ENCODE measurements at places on chromosomes 3 and 15.

GRCh38 chr15:87711026-87711425 lies 545.5 kb downstream of the NTRK3 start:
- DNase-seq: no peak

GRCh38 chr15:41443275-41443674 lies 26.4 kb downstream of the RTF1 start:
- no peak for DNase-seq

DNA sequence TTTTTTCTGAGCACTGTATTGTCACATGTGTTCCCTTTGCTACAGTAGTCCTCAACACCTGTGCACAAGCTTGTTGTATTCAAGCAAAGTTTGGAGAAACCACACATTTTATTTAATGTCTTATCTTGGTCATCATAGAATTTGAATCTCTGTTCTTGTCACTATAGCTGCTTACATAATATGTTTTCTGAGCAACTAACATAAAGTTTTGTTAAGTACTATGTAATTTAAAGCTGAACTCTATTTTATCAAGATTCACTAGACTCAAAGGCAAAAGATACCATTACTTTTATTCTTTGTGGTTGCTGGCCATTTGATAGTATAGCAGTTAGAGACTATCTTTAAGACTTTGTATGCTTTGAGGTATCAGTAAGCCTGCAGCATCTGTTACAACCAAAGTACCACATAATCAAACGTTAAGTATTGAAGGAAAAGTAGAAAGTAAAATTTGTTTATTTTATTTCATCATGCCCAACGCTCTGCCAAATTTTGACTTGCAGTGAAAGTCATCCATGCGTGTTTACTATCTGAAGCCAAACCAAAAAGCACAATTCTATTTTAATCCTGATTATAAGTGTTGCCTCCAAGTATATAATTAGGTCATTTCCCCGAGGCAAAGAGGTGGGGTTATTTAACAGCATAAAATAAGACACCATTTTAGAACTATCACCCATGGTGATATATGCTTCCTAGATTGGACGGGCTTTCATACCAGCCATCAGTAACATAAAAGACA lies 10.3 kb upstream of the ABHD10 start:
- DNase-seq: no peak

- no peak for DNase-seq
These were observed 11.7 kb downstream of the SCAANT1 start for GRCh38 chr3:63900459-63900858.

GRCh38 chr3:126456766-126457388 lies 18.8 kb downstream of the ZXDC start:
- DNase-seq: no peak

DNA sequence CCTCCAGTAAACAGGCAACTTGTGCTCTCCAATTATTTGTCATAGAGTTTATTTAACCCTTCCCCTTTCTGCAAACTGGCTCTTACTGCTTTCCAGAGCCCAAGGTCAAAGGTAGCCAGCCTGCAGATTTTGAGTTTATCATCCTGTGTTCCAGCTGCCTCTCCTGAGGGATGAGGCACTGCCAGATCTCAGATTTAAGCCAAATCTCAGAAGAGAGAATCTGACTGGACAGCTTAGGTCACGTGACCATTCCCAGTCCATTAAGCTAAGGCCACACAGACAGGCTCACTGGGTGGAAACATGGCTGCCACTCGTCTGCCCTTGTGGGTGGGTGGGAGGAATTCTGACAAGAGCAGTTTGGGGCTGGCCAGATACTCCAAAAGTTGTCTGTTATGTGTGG lies 8.6 kb upstream of the SIAH2 start:
- no peak for DNase-seq

Data from substantia nigra (tissue), 51 donors.